ENCODE measurements at places on chromosomes 4 and X.

GRCh38 chr4:137519406-137519805 is 12.9 kb downstream of the PCDH18 start:
- DNase-seq: no peak

DNA sequence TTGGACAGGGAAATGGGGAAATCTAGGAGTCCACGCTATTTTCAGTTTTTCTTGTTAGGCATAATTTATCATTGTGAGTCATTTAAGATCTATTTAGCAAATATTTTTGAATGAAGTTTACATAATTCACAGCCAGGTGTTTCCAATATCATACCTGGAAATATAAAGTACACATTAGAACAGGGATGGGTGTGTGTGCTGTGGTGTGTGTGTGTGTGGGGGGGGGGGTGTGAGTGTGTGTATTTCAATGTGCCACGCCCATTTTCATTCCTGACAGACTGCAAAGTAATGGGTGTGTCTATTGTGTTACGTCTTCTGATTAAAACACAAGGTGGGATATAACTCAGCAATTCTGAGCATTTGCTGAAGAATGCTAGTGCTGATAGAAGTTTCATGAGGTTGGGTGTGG is 33.2 kb downstream of the ARHGAP10 start:
- DNase-seq: no peak

- DNase-seq: no peak
Observed at GRCh38 chr4:38857354-38858096, 908 bp upstream of the TLR6 start.

- no peak for DNase-seq
Observed at GRCh38 chr4:8647626-8648025, 55.1 kb downstream of the CPZ start.

DNA sequence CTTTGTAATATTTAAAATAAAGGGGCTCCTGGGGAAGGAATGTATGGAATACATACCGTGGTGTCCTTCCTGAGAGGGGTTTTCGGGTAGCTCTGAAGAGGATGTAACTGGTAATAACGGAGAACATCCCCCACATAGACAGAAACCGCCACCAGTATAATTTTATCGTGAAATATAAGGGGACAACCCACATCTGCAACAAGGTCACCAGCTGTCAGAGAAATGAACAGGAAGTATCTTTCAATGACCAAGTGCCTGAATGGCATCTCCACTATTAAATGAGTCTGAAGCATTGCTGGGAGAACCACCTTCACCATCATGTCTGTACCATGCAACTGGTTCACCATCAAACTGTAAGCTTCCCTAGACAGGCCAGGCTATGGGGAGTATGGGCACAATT is 31.7 kb downstream of the RNF175 start:
- no peak for DNase-seq

DNA sequence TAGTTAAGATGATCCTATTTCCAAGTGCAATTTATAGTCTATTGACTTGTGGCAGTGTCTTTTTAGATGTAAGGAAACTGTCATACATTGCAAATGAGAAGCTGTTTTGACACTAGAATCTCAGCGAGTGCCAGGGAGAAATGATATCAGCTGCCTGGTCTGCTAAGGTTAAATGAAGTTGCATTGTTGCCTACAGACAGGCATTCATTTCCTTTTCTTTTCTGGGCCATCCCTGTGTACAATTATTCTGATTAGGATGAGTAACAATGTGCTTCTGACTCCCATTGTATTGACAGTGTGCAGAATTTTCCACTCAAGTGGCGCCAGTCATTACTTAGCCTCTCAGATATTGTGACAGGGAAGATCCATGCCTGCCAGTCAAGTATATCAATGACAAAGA is 231.2 kb downstream of the GPAT3 start:
- no peak for DNase-seq

DNA sequence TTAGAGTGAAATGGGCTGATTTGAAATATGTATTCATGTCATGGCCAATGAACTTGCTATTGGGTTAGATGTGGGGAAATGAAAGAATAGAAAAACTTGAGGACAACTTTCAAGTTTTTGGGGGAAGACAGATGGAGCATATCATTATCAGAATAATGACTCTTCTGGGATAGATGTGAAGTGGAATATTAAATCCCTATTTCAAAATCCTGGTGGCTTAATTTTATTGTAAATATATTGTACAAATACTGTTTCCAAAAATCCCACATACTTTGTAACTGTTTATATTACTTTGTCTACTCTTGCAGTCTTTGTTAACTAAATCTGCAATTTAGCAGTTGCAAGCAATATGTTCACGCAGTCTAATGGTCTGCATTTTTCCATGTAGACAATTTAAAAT is 35.9 kb upstream of the FBXW7 start:
- no peak for DNase-seq

- no peak for DNase-seq
Observed at GRCh38 chrX:95585321-95585720, 1099.3 kb upstream of the DIAPH2 start.

DNA sequence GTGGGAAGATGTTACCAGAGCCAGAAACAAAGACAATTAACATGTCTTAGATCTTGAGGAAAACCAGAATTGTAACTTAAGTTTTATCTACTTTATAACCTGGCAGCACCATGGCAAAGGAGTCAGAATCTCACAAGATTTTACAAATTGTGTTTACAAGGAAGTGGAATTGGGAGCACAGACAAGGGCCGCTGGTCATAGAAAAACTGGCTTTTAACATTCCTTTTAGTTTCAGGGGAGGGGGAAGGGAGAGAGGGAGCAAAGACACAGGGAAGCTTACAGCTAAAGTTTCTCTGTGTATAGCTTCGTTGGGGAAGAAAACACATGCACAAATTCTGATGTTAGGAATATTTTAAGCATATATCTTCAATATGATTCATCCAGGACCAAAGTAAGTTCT is 10.3 kb upstream of the UGT2B11 start:
- DNase-seq: no peak

DNA sequence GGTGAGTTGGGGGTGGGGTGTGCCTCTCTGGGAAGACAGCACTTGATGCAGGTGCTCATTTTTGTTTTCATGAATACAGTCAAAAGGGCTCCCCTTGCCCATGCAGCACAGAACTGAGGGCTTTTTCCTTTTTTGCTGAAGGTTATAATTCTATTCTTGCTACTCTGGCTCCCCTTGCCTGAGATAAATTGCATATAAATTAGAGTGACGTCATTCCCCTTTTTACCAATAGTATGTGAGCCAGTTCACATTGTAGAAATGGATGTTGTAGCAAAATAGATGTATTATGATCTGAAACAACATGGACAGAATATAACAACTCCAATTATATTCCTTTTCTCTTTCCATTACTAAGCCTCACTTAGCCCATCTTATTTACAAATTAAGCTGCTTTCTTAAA is 28.4 kb downstream of the CXorf58 start:
- no peak for DNase-seq

DNA sequence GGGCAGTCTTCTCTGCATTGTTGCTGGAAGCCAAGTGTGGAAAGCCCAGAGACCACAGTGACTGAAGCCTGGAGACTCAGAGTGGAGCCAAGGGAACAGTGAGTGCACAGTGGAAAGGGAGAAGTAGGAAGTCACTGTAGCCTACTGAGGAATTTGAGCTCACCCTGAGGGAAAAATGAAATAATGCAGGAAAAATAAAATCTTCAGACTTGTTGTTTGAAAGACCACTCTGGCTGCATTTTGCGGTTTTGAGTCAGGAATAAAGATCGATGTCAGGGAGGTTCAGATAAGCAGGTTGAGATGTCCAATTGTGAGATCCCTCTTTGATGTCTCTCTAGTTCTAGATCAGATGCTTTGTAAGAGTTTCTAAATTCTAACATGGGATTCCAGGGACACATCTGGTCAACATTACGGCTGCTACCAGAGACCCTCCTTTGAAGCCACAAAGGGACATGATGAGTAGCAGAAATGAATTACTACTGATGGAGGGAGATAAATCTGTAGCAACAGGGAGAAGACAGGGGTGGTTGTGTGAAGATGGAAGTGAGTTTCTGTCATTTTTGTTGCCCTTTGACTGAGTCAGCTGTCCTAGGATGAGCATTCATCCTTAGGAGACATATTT is 8.4 kb downstream of the ADH4 start:
- no peak for DNase-seq

All from effector CD8-positive, alpha-beta T cell (primary cell).